Stimulated activated CD8-positive, alpha-beta memory T cell treated with anti-CD3 and anti-CD28 coated beads, Interleukin-4, amount 100 ng/mL, for 1 hour (primary cell): ENCODE measurements at places on chromosomes 6 and 20.

- DNase-seq: no peak
Observed at GRCh38 chr6:107061125-107062020, 33.4 kb downstream of the MTRES1 start.

DNA sequence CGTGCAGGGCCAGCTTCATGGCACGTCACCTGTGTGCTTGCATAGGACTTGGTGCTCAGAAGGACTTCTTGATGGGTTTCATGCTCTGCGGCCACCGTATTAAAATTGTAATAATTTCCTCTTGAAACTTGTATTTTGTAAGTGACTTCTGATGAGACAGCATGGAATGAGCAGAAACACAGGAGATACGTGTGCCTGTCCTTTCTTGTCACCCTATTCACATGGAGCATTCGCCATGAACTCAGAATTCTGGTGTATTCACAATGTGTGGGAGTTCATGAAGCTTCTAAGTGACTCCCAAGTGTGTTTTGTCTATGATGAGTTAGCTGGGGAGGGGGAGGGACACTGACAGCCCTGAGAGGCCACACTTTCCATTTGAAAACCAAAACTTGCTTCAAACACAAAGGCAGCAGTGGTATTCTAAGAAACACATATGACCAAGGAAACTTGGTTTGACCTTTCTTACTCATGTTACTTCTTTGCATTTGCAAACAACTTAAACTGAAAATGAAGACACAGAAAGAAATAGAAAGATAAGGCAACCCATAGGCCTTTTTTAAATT, 92.1 kb upstream of the NEDD9 start:
- DNase-seq: no peak

GRCh38 chr6:30922447-30922852, 8.4 kb downstream of the VARS2 start:
- no peak for DNase-seq

GRCh38 chr20:41969656-41970055, 351.5 kb upstream of the CHD6 start:
- no peak for DNase-seq

- DNase-seq: no peak
Observed at GRCh38 chr6:7502743-7503142, 38.7 kb upstream of the DSP start.

GRCh38 chr6:67221226-67221625, 1413.9 kb upstream of the ADGRB3 start:
- DNase-seq: no peak

GRCh38 chr20:45060294-45060693, 40.6 kb downstream of the KCNS1 start:
- DNase-seq: no peak
